ENCODE measurements at places on chromosomes 12 and 14.

- DNase-seq = no peak
These were observed 9.5 kb downstream of the TMEM132C start for GRCh38 chr12:128276471-128276870.

- no peak for DNase-seq
These were observed 105.1 kb downstream of the NDUFA12 start for GRCh38 chr12:94898388-94898787.

DNA sequence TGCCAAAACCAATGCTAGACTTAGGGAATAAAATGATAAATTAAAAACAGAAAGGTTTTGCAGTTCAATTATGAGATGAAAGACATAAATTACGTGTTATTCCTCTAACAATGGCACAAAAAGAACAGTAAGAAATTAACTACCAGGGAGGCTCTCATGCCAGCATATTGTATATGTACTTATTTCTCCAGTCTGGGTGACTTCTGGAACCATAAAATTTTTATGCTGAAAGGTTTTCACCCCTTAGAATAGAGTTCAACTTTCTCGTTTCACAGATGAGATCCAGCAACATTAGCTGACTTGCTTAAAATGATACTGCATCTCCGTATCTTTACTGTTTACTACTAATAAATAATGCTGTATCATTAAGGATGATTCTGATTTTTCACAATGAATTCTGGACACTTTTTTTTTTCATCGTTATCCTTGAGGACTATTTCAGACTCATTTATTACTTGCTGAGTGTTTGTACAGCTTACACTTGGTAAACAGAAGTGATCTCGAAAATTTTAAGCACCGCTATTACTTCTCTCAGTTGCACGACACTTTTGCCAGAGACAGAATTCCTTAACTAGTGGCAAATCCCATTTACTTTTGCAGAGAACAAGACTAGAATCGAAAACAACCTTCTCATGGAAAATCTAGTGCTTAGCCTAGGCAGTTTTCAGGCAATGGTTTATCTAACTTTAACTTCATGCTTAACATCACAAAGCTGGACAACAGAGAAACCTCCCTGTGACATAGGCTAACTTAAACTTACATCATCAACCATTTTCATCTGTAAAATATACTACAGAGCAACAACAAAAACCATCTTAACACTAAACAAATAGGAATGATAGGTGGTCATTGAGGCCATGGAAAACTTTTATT, 2.7 kb downstream of the RSRC2 start:
- no peak for DNase-seq

GRCh38 chr14:32602699-32603098, 273.6 kb downstream of the AKAP6 start:
- DNase-seq = no peak

- no peak for DNase-seq
These were observed 10.8 kb upstream of the SMOC1 start for GRCh38 chr14:69868363-69868963.

GRCh38 chr12:120363274-120363855, 5.6 kb downstream of the MSI1 start:
- DNase-seq = no peak

GRCh38 chr14:91277546-91278382, 33.3 kb upstream of the GPR68 start:
- no peak for DNase-seq
